ENCODE measurements at places on chromosomes 6 and 20. TPM values are rescaled to one million over a fixed set of nuclear protein-coding genes. Genes with fewer than 3 reads are reported as not detected.

NRN1 gene
- 37.3 TPM for total RNA-seq

DNA sequence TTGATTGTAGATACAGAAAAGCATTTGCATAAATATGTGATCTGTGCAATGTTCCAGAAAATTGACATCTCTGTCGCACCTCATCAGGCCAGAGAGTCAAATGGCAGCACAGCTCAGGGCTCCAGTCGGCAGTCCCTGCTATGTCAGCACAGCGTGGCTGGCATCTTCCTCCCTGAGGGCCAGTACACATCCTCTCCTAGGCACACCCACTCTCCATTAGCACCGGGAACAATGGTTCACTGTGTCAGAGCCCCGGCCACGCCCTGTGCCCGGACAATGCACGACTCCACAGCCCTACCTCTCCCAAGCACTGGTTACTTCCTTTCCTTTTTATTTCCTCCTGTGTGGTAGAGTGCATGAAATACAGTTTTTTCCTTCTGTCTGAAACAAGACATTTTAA lies 114.9 kb downstream of the FOXC1 start:
- DNase-seq = no peak

DNA sequence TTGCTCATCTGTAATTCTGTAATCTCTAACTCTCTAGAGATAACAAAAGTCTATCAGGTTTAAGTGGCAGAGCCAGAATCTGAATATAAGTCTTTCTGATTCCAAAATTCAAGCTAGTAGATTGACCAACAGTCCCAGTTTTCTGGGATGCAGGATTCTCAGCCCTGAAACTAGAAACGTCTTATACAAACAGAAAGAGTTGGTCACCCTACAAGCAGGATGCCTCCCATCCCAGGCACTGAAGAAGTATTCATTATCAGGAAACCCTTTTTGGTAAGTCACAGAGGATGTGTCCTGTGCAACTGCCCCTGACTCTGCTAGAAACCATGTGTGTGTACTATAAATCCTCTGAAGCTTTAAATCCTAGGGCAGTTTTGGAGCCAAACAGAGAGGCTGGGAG lies 135.0 kb downstream of the CARMIL1 start:
- no peak for DNase-seq

DNA sequence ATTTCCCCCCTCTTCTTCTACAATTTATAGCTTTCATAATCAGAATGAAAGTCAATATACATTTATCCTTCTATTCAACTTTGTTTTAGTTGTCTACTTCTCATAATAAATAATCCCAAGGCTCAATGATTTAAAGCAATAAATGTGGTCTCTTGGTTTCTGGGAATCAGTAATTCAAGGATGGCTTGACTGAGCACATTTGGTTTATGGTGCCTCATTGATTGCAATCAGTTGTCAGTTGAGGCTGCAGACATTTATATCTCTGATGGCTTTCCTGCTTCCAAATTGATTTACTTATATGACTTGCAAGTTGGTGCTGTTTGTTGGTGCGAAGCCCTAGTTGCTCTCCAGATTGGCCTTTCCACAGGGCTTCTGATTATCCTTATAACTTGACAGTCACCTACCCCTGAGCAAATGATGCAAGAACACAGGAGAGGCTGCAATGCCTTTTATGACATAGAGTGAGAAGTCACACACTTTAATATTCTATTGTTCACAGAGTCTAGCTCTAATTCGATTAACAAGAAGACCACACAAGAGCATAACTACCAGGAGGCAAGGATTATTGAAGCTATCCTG lies 2.7 kb upstream of the CRISP1 start:
- DNase-seq = no peak

BEND6 gene
- total RNA-seq = 18.9 TPM

LRRC1 gene
- total RNA-seq = 7.9 TPM

DNA sequence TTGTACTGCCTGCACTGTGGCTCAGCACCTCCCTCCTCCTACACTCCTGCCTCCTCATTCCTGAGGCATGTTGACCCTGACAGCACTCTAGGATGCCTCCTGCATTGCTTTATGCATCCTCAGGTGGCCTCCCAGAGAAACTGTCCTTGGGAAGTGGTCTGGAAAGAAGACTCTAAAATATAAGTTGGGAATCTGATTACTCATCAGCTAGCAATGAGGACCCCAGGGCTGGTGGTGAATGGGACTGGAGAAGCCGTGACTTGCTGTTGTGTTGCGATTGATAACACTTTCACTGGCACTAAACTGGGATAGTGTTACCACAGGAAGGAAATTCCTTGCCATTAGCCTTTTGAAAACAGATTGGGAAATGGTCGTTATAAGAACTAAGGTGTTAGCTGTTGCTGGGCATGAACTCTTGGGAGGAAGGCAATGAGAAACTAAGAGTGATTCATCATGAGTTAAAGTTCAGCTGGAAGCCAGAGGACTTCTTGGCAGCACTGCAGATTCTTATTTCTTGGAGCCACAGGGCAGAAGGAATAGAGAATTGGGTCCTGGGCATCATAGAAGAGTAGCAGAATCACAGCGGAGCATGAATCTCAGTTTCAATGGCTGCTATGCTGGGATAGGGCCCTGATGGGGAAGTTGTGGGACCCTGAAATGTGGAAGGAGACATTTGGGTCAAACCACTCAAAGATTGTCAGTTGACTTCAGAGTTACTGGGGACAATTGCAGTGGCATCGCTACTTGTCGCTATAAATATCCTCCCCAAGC lies 10.1 kb upstream of the SIRPD start:
- no peak for DNase-seq

SIGLEC1 gene
- not detected for total RNA-seq

DNA sequence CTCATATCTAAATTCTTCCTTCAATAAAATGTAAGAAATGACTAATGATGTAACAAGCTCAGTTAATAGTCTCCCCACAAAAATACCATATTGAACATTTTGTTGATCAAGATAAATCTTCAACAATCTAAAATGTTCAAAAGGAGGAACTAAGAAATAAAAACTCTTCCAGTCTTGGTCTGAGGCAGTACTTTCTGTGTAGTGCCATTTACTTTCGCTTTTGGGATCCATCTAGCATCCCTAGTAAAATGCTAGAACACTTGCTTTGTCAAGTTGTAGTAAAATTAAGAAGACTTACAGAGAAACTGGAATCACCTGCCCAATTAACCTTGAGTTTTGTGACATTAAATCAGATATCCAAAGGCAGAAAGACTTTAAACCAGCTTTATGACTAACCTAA lies 246.4 kb downstream of the KHDRBS2 start:
- DNase-seq = no peak

BTN1A1 gene
- not detected for total RNA-seq

- no peak for DNase-seq
These were observed 445.0 kb downstream of the CDH26 start for GRCh38 chr20:60403105-60403741.

Measured in H4 (cell line).